NCI-H1436 treated with DMSO at 0.1 percent for 48 hours (cell line): ENCODE measurements at places on chromosomes 5 and 9.

DNA sequence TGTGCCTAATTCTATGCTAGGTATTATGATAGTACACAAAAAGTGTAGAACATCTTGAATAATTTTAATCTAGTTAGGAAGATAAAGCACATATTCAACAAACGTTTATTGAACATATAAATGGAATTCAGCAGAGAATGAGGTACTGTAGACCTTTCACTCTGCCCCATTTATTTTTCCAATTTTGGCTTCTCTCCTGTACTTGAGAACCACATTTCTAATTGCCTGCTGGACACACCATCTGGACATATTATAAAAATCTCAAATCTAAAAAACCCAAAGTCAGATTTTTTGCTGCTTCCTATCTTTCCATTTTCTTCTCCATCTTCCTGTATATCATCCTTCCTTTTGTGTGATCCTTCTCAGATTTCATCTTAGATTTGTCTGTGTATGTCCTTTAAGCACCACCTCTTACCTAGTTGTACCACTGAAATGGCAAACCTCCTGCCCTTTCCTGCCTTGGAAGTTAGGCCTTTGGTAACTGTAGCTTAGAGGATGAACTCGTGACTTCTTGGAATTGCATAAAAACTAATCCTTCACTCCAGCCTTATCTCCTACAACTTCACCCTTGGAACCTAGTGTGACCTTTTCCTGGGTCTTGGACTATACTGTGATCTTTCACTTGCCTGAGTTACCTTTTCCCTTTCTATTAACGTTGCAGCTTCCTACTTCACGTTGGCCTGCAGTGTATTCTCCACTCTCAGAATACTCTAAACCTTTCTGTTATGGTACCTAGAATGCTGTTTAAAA is 8.8 kb downstream of the SLC26A2 start:
- DNase-seq = no peak

DNA sequence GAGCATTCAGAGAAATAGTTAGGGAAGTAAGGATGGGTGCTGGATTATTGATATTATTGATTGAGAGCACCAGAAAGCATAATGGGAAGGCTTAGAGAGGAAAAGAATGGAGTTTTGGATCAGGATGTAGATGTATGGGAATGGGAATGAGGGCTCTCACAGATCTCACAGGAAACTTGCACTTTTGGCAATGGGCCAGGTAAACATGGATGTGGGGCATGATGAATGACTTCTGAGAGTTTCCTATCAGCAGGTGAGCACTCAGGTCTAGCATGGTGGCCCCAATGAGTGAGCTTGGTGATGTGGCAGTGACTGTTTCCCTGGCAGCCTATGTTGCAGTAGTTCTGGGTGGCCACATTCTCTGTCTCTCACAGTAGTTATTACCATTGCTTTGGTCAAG is 283.8 kb downstream of the FBXL7 start:
- no peak for DNase-seq

GRCh38 chr5:155651-156410 is 35.5 kb upstream of the LRRC14B start:
- DNase-seq = no peak

- no peak for DNase-seq
Measured at GRCh38 chr5:180119903-180120236, 48.3 kb upstream of the RNF130 start.

- no peak for DNase-seq
Measured at GRCh38 chr5:29079771-29080170, 2041.4 kb upstream of the CDH9 start.

DNA sequence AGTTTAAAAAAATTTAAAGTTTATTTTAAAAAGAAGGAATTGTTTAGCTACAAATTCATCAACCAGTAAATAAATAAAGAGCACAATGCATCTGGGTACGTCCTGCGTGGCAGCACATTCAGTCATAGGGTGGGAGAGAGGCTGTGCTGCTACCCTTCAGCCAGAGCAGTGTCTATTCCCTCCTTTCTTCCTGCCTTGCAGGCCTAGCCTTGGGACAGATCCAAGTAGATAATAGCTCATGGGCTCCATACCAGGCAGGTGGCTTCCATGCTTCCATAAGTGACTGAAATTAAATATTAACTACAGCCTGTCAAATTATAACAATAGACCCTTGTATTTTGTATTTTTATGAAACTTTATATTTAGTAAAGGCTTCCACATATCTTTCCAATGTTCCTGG is 408.3 kb upstream of the RGMB start:
- no peak for DNase-seq

DNA sequence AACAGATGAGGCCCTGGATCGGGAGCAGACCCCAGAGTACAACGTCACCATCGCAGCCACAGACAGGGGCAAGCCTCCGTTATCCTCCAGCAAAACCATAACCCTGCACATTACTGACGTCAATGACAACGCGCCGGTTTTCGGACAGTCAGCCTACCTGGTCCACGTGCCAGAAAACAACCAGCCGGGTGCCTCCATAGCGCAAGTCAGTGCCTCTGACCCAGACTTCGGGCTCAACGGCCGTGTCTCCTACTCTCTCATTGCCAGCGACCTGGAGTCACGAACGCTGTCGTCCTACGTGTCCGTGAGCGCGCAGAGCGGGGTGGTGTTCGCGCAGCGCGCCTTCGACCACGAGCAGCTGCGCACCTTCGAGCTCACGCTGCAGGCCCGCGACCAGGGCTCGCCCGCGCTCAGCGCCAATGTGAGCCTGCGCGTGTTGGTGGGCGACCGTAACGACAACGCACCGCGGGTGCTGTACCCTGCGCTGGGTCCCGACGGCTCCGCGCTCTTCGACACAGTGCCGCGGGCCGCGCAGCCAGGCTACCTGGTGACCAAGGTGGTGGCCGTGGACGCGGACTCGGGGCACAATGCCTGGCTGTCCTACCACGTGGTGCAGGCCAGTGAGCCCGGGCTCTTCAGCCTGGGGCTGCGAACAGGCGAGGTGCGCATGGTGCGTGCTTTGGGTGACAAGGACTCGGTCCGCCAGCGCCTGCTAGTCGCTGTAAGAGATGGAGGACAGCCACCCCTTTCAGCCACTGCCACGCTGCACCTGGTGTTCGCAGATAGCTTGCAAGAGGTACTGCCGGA is 1.6 kb upstream of the PCDHGA11 start:
- DNase-seq = no peak
